ENCODE measurements at places on chromosomes 5 and 9.

DNA sequence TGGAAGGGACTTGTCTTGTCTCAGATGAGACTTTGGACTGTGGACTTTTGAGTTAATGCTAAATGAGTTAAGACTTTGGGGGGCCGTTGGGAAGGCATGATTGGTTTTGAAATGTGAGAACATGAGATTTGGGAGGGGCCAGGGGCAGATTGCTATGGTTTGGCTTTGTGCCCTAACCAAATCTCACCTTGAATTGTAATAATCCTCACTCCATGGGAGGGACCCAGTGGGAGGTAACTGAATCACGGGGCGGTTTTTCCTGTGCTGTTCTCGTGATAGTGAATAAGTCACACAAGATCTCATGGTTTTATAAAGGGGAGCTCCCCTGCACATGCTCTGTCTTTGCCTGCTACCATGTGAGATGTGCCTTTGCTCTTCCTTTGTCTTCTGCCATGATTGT is 72.1 kb downstream of the RAI14 start:
- DNase-seq: no peak

GRCh38 chr5:172626031-172626581 is 15.0 kb upstream of the NEURL1B start:
- DNase-seq: no peak

DNA sequence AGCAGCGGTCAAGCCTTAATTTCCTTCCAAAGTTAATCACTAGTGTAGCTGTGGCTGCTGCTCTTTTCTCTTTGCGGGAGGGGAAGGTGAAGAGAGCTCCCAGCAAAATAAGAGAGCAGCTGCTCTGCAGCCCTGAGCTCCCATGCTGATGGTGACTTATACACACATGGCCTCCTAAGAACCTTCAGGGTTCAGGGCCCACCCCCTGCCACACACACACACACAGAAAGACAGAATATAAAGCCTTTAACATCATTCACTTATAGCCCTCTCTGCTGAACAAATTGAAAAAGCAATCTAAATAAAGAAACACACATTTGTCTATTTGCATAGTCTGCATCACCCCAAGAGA is 43.6 kb downstream of the GAS1 start:
- no peak for DNase-seq

GRCh38 chr9:1791191-1791590 is 224.0 kb upstream of the SMARCA2 start:
- DNase-seq: no peak

DNA sequence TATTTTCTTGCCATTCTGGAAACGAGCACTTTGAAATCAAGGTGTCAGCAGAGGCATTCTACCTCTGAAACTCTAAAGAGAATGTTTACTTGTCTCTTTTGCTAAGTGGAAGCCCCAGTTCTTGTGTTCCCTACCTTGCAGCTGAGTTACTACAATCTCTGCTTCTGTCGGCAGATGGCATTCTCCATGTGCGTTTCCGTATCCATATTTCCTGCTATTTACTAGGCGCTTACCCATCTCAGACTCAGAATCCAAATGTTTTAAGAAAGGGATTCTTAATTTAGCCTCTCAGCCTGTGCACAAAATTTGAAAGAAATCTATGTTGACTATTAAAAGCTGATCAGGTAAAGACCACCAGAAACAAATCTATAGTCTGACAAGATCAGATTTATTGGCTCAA is 221.3 kb upstream of the FTMT start:
- no peak for DNase-seq

DNA sequence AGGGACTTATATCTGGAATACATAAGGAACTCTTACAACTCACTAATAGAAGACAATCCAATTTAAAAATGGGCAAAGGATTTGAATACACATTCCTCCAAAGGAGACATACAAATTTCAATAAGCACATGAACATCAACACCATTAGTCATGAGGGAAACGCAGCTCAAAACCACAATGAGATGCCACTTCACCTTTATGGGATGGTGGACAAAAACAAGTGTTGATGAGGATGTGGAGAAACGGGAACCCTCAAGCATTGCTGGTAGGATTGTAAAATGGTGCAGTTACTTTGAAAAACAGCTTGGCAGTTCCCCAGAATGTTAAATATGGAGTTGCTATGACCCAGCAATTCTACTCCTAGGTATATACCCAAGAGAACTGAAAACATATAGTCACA is 72.7 kb upstream of the IER5L start:
- DNase-seq: no peak

DNA sequence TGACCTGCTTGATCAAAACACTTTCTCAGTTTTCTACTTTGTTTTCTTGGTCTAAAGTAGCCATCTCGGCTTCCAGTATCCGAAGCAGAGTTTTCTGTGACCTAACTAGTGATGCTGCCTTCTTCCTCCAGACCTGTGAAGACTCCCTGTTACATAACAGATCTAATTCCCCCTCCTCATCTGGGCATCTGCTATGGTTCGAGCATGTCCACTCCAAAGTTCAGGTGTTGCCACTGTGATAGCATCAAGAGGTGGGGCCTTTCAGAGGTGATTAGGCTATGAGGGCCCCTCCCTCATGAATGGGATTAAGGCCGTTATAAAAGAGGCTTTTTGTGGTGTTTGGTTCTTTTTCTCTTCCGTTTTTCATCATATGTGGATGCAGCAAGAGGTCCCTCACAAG is 20.3 kb downstream of the TTC23L start:
- DNase-seq: no peak

GRCh38 chr9:95333426-95333825 is 15.9 kb upstream of the FANCC start:
- no peak for DNase-seq

DNA sequence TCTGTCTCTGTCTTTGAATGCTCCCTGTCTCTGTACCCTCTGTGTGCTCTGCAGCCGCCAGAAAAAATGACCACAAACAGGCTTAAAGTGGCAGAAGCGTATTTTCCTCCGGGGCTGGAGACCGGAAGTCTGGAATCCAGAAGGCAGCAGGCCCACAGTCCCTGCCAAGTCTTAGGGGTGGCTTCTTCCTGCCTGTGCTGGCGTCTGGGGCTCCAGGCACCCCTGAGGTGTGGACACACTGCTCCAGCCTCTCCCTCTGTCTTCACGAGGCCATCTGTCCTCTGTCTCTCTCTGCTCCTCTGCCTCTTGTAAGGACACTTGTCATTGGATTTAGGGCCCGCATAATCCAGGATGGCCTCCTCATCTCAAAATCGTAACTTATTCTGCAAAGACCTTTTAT is 298.4 kb upstream of the IRX4 start:
- no peak for DNase-seq

DNA sequence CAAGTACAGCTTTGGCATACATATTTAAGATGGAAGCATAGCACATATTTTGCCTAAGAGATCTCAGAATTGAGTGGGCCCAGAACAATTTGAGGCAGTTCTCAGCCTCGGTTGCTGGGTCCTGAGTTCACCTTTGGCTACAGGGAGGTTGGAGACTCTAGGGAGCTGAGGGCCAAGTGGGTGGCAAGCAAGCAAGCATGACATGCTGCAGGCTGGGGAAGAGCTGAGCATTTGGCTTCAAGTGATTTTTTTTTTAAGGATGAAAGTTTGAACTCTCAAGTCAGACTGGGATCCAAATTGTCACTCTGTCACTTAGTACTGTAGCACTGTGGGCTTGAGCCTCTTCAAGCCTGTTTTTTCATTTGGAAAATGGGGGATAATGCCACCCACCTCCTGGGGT is 160.5 kb downstream of the MED27 start:
- no peak for DNase-seq

GRCh38 chr9:4584636-4585035 is 77.5 kb upstream of the PLPP6 start:
- no peak for DNase-seq

GRCh38 chr9:108919517-108919916 is 14.4 kb downstream of the ELP1 start:
- DNase-seq: no peak

- DNase-seq: no peak
Observed at GRCh38 chr5:136053336-136054141, 24.8 kb downstream of the TGFBI start.

DNA sequence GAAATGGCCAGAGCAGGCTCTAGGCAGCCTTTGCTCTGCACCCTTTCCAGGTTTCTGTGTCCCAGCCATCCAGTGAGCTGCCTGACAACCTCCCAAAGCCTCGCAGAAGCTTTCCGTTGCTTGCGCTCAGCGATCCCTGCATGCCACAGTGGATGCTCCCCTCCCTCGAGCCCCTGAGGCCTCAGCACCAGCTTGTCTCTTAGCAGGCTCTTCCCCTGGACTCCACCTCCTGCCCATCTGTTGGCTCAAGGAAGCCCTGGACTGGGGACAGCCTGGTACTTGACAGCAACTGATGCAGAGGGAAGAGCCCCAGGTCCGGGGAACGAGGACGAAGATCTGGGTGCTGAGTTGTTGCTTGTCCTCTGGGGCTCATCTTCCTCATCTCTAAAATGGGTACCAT is 23.2 kb downstream of the TSPAN17 start:
- no peak for DNase-seq

- no peak for DNase-seq
Observed at GRCh38 chr9:109755040-109755439, 25.0 kb upstream of the PALM2AKAP2 start.

DNA sequence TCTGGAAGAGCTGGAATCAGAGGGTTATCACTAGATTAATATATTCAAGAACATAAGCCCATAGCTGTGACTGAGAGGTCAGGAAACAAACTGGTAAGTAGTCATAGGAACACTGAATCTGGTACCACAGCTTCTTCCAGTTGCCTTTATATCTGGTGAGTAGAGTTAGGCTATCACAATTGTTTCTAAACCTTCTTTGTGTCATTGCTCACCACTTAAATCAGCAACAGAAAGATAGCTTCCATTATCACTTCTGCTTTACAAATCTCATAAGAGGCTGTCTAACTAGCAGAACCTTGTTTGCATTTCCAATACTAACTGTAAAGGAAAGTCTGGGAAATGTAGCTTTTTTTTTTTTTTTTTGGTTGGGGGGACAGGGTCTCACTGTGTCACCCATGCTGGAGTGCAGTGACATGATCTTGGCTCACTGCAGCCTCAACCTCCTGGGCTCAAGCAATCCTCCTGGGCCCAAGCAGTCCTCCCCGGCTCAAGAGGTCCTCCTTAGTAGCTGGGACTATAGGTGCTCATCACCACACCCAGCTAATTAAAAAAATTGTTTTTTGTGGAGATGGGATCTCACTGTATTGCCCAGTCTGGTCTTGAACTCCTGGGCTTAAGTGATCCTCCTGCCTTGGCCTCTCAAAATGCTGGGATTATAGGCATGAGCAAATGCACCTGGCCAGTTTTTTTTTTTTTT is 22.0 kb downstream of the CDC42SE2 start:
- DNase-seq: no peak

GRCh38 chr9:68780720-68781119 is 75.7 kb downstream of the PIP5K1B start:
- no peak for DNase-seq

GRCh38 chr5:78606241-78606640 is 42.3 kb downstream of the LHFPL2 start:
- no peak for DNase-seq

GRCh38 chr5:111810112-111810511 is 53.1 kb upstream of the NREP start:
- no peak for DNase-seq

- no peak for DNase-seq
Observed at GRCh38 chr9:81305561-81306182, 383.7 kb downstream of the TLE1 start.

GRCh38 chr5:71874521-71874920 is 155.4 kb downstream of the CARTPT start:
- no peak for DNase-seq

- DNase-seq: no peak
Observed at GRCh38 chr5:77777281-77777892, 1.2 kb upstream of the TBCA start.

DNA sequence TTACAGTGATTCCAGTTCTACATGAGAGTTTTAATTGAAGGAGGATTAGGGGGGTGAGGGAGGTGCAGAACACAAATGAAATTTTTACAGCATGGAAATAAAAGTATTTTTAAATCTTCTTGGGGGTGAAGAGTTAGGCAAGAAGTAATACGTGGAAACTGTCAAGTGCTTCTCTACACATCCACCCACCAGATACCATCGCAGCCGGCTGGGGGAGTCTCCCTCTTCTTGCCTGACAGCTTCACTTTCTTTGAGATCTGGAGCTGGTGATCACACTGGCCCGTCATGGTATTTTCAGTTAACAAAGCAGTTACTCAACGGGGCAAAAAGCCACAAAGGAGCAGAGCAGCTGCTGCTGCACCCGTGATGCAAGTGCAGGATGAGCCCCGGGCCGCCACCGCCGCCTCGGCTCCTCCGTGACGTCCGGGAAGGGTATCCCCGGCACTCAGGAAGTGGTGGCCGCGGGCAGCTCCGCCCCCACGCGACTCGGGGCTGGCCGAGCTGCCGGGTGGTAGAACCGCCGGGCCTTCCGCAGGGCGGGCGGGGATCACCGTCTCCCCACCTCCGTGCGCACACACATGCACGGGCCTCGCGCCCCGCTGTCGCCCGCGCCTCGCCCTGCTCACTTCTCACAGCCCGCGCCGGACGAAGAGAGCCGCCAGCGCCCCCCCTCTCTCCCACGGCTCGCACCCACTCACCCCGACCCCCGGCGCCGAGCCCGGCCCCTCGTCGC is 2.4 kb upstream of the NR4A3 start:
- DNase-seq: peak; percentile 92

DNA sequence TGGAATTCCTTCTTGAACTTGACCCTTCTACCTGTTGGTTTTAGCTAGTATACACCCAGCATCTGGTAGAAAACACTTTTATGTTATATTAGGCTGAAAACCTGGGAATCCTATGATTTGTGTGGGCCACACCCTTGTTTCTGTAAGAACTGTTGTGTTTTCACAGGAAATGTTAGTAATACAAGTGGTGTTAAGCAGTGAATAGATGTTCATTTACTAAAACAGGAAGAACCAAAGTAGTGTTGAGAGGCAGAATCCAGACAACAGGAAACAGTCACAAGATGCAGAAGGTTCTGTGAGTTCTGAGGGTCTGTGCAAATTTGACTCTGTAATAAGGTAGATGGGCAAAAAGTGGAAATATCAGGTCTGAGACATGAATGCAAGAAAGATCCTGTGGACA is 73.0 kb upstream of the RAI14 start:
- no peak for DNase-seq

GRCh38 chr5:142357469-142358090 is 32.8 kb upstream of the SPRY4 start:
- no peak for DNase-seq

All from stimulated activated CD8-positive, alpha-beta memory T cell treated with anti-CD3 and anti-CD28 coated beads, Interleukin-4, amount 100 ng/mL, for 4 hours (primary cell).